Left ventricle myocardium inferior (tissue), 1 donor: ENCODE measurements at places on chromosomes 2 and 18. TPM values are rescaled to one million over a fixed set of nuclear protein-coding genes. Genes with fewer than 3 reads are reported as not detected.

DNA sequence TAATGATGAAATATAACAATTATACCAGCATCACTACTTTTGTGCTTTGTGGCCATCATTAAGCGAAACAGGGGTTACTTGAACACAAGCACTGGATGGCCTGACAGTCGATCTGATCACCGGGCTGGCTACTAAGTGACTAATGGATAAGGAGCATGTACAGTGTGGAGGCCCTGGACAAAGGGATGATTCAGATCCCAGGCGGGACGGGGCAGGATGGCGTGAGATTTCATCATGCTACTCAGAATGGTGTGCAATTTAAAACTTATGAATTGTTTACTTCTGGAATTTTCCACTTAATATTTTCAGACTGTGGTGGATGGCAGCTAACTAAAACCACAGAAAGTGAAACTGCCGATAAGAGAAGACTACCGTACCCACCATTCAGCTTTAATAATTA is 7.0 kb upstream of the CLIP4 start:
- DNase-seq = no peak

- peak; percentile 75 for DNase-seq
These were observed 22.7 kb upstream of the INHBB start for GRCh38 chr2:120323214-120323613.

GRCh38 chr2:169360984-169361705 is 1.2 kb downstream of the LRP2 start:
- no peak for DNase-seq

DNA sequence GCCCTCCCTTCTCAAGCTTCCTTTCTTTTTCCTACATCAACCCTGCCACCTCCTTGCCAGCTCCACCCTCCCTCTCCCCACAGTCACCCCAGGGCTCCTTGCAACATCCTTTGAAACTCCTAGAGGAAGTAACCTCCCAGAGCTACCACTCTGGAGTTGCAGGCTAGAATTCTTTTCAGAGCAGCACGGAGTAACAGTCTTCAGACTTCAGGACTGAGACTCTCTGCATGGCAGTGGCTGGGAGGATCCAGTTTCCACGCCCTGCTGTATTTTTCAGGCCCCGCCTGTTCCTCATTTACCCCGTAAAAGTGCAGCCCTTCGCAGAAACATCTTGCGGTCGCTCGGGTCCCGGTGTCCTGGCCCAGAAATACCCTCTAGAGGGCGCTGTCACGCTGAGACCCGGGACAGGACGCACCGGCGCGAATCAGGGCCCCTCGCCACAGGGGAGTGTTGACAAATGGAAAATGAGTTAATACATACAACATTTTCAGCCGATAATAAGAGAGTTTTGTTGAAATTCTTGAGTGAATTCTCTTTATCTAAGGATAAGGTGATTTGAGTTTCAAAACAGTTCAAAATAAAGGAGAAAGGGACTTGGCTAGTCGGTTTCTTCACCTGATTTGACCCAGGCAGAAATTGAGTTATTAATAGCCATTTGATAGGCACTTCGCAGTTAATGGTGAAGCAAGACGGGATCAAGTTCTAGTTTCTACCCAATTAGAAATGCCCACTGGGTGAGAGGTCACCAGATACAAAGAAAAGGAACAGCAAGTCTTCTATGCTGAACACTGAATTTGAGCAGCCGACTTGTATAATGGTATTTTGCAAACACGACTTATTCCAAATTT is 18.5 kb upstream of the NTSR2 start:
- peak; percentile 77 for DNase-seq

GRCh38 chr2:238644095-238645081 is 203.5 kb upstream of the TWIST2 start:
- no peak for DNase-seq

DNA sequence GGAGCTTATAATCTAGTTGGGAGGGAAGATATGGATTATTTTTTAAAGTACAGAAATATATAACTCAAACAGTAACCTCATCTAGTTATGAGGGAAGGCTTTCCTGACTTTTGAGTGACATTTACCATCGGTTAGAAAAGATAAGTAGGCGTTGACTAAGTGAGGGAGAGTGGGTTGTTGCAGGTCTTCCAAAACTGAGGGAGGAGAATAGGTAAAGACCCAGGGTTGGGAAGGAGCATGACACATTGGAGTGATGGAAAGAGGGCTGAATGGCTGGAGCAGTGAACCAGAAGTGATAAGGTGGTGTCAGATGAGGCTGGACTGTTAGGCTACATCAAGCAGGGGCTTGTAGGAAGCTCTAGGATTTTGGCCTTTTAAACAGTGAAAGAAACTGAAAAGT is 10.6 kb upstream of the NUP35 start:
- DNase-seq = no peak

DNA sequence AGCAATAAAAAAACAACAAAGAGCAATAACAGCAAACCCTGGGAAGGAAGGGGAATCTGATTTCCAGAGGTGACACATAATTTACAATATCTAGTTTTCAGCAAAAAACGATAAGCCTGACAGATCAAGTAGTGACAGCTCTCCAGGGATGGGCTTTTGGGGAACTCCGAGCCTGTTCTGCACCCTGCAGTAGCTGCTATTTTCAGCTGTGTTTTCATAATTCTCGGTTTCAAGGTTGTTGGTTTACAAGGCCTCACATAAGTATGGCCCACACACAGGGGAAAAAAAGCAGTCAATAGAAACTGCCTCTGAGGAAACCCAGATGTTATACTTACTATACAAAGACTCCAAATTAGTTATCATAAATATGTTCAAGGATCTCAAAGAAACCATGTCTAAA is 67.7 kb upstream of the CTLA4 start:
- no peak for DNase-seq

DNA sequence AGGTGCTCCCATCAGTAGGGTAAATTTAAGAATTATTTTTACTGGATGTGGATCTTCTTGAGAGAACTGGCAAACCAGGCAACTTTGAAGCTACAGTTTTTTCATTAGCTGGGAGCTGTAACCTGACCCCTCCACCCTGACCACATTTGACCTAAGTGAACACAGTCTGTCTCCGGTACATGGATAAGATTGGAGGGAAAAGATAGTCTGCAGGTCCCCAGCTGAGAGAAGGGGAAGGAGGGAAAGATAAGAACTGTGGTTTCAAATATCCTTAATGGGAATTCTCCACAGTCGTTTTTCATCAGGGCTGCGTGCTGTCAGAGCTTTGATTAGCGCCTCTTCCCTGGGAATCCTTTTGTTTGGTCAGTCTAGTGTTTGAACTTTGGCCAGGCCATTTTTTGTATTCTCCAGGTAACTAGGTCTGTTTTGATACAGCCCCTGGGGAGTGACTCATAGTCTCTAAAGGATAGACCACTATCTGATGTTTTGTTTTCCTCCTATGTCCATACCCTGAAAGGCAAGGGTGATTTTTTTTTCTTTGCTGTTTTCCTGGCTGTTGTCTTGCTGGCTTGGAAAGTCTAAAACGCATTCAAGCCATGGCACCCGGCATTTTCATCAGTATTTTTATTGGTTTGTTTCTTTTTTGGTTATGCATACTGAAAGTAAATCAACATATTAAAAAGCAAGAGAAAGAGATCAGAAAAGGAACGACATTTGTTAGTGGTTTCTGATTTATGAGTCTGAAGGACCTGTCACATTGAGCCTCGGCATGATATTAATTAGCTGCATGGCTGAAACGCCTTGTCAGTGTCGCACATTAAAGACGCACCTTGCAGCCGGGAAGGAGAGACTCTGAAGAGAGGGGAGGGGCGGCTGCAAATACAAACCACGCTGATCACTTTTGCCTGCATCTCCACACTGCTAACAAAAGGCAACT is 183.4 kb upstream of the FN1 start:
- DNase-seq = no peak

DNA sequence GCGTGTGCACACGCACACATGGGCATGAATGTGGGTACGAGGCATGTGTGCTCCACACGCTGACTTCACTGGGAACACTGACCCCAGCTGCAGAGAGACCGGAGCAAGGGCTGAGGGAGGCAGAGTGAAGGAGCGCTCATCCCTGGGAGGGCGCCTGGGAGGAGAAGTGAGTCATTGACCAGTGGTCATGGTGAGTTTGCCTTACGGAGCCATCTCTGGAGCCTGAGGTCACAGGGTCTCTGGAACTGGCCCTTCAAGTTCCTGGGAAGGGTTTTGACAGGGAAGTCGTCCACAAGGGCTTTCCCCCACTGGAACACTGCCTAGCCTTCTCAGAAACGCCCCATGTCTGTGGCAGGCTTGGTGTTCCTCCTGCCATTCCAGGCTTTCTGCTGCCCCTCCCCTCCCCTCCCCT is 14.3 kb upstream of the TMEM185B start:
- no peak for DNase-seq

DNA sequence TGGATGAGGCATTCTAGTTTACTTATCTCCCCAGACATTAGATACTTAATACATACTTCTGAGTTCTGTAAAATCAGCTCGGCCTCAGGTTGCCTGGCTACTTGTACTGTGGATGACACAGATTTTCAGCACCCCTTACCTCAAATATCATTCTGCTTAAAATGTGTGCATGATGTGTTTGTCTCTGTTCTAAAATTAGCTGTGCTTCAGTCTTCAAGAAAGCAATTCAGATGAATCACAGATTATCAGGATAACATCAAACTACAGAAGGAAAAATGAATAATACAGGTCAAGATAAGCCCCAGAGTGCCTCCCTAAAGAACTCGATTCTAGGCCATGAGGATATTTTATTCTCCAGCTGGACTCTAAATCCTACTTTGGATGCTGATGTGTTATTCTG is 21.3 kb upstream of the MAPRE2 start:
- no peak for DNase-seq

GRCh38 chr2:150255528-150255927 is 231.9 kb downstream of the RND3 start:
- no peak for DNase-seq

- DNase-seq = no peak
These were observed 46.4 kb downstream of the ASXL2 start for GRCh38 chr2:25831746-25832449.

The ERMN gene
- not detected for total RNA-seq

The SULT1C3 gene
- not detected for total RNA-seq

The FBXO36 gene
- total RNA-seq = 0.58 TPM

The IL36G gene
- total RNA-seq = not detected

The PTH2R gene
- not detected for total RNA-seq

The SF3B6 gene
- total RNA-seq = 59.7 TPM

The CAMKMT gene
- total RNA-seq = 4.8 TPM
